ENCODE measurements at places on chromosomes 16 and 17. TPM values are rescaled to one million over a fixed set of nuclear protein-coding genes. Genes with fewer than 3 reads are reported as not detected.
A peak's percentile ranks its signal among the peaks of the same experiment; 100 is the strongest.

DNA sequence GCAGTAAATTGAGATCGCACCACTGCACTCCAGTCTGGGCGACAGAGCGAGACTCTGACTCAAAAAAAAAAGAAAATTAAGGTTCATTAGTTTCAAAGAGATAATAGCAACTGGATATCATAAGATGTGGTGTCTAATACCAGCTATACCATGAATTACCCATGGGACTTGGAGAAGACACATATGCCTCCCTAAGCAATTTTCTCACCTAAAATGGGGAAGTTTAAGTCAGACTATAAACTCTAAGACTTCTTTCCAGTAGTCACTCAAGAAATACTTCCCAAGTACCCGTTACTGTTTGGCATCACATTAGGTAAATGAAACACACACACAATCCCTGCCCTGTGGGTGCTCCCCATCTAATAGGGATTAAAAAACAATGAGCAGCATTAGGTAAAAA lies 22.6 kb downstream of the SMURF2 start:
- no peak for DNase-seq

- DNase-seq, result no peak
Observed at GRCh38 chr17:82152556-82153294, 54.7 kb upstream of the FASN start.

DNA sequence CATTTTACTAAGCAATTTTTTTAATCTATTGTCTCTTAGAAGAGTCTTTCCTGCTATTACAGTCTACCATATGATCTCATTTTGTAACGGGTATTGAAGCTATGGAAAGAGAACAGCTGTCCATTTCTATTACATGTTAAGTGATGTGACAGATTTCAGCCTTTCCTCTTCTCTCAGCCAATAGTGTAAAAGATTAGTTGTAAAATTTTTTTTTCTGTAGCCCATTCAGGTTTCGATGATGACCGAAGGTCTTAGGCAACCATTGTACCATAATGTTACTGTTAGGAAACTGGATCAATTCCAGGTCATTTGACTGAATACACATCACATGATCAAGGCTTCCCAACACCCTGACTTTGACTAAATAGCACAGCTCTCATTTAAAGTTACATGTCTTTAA lies 147.6 kb upstream of the HLF start:
- no peak for DNase-seq

DNA sequence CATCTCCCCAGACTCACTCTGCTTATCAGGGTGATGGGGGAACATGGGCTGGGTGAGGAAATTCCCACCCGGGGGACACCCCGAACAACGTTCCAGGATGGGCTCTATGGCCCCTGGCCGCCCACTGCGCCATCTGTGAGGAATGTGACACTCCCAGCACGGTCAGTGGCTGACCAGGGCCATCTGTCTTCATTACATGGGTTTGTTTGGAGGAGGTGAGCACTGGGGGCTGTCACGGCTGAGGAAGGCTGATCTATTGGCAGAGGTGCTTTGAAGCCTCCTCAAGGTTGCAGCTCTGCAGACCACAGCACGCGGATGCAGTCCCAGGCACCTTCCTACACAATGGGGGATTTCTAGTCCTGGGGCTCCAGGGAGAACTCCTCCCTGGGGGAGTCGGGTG lies 214.1 kb upstream of the FOXF1 start:
- DNase-seq, result no peak

GRCh38 chr16:77574867-77575624 lies 140.2 kb upstream of the ADAMTS18 start:
- no peak for DNase-seq

- no peak for DNase-seq
Observed at GRCh38 chr16:89949756-89950155, 1.2 kb downstream of the DEF8 start.

DNA sequence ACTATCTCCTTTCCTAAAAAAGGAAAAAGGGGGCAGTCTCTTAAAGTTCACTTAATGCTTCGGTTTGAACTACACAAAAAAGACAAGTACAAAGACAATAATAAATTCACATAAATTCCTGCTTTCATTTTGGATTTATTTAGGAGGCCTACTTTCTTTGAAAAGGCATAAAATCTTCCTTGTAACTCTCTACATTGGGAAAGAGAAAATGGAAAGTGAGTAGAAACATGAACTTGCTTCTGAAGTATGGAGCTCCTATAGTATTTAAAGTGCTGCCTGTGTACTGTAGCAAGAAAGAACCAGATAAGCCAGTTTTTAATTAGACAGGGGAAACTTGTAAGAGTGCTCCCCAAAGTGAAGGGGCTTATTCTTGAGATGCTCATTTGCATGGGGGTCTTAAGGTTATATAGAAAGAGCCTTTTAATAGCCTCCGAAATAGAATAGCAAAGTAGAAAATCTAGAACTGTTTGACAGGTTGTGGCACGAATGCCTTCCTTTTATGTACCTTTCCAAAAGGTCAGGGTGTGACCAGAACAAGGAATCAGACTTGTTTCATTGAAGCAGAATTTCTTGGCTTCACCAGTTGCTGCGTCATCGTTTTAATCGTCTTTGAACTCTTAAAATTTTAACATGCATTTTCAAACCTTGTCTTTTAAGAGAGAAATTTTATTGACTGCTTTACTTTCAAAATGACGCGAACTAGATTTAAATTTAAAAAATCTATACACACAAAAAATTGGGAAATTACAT lies 12.9 kb downstream of the GAN start:
- no peak for DNase-seq

- DNase-seq, result no peak
Observed at GRCh38 chr17:57349541-57350247, 93.4 kb downstream of the MSI2 start.

GPT2 gene
- total RNA-seq, result 18.4 TPM

UBN1 gene
- 17.2 TPM for total RNA-seq

- no peak for DNase-seq
Observed at GRCh38 chr16:12461201-12461600, 342.5 kb downstream of the CPPED1 start.

EPOP gene
- total RNA-seq, result 0.98 TPM

DNA sequence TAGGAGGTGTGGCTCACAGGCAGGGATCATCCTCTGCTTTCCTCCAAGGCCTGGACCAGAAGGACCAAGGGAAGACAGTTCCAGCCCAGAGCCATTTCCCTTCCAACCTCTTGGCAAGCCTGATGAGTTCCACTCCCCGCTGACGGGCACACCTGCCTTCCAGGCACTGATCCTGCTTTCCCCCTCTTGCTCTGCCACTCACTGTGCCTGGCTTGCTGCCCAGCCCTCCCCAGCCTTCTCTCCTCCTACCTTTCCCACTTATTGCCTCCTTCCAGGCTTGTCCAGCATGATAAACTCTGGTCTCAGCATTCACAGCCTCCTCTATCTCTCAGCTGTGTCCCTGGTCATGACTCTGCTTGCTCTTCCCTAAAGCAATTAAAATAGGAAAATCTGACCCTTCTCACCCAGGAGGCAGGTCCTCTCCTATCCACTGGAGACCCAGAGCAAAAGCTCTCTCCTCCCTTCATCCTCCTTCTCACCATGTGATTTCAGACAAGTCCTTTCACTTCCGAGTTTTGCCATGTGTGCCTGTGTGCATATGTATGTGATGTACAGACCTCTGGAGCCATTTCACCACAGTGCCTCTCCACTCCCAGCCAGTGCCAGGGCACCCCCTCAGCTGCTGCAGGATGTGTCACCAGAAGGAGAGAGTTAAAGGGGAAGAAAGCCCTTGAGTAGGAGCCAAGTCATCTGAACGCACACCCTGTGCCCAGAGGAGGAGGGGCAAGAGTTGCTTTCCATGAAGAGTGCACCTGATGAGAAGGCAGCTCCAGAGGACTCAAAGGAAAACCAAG lies 13.4 kb upstream of the TMEM170A start:
- no peak for DNase-seq

NT5M gene
- total RNA-seq, result 3.2 TPM

IL4R gene
- total RNA-seq, result 64.1 TPM

DNA sequence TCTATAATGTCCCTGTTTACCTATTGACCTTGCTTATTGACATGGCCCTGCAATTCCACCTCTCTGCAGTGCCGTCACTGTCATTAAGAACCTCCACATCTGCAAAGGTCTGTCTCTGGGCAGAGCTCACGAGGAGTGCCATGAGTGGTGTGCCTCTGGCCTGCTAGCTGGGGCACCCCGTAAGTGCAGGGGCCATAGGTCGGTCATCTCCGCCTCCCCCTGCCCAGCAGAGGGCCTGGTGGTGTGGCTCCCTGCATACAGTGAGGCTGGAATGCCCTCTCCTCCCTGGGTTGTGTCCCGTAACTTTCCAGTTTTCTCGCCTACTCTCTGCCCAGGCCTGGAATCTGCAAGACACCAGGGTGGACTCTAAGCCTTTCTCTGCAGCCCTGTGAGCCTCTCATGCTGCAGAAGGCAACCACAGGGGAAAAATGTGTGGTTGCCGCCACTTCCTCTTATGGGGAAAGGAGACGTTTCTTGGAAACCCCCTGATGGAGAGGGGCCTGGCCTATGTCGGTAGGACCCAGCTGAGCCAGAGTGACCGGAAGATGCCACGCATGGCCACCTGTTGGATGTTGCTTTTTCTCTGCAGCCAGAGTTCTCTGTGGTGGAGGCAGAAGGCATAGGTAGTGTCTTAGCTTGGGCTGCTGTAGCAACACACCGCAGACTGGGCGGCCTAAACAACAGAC lies 2.7 kb upstream of the SNX20 start:
- no peak for DNase-seq

DNA sequence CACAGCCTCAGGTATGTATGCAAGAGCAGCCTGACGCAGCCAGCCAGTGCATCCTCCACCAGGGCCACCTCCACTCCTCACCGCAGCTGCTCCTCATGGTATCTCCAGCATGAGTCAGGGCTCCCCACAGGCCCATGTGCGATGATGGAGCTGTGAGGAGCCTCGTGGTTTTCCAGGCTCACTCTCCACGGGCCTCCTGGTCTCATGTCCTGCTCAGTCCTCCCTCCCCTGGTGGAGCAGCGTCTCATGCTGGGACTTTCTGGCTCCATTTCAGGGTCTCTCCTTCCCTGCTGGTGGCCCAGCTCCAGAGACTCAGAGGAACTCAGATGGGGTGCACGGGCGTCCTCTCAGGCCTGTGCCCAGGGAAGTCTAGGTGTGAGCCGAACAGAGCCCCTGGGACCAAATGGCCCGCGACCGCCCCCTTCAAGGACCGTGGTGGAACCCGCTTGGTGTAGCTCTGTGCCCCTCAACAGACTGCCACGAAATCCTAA lies 70.4 kb downstream of the METRNL start:
- no peak for DNase-seq

SDK2 gene
- 1.7 TPM for total RNA-seq

DNA sequence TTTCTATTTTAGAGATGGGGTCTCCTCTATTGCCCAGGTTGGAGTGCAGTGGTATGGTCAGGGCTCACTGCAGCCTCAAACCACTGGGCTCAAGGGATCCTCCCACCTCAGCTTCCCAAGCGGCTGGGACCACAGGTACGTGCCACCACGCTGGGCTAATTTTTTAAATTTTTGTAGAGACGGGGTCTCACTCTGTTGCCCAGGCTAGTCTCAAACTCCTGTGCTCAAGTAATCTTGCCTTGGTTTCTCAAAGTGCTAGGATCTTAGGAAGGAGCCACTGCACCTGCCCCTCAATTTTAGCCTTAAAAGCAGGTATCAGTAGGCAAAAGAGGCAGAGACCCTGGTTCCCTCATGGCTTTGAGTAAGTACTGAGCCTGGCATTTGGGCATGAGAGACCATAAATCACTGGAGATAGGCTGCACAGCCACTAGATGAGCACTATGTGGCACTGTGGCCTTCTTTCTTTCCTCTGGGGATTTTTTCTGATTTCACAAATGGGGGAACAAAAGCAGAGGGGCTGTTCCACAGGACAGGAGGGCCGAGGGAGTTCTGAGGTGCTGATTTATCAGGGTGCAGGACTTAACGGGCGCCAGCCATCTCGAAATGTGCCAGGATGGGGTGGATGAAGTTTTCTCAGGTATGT lies 82.2 kb downstream of the PLXDC1 start:
- no peak for DNase-seq

DNA sequence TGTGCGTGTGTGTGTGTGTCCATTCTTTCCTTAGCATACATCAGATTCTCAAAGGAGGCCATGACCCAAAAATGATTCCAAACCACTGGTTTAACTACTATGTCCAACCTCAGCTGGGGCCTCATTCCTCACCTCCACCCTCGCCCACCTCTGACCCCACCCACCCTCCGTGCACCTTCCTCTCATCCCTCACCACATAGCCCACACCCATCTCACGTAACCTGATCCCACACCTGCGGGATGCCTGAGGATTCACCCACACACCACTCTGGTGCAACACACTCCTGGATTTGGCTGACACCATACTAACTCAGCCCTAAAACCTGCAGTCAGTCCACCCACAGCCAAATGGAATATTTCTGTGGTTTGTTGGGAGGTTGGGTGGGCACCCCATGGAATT lies 3.3 kb upstream of the CSNK2A2 start:
- DNase-seq, result no peak

HOXB13 gene
- 5.4 TPM for total RNA-seq

DNA sequence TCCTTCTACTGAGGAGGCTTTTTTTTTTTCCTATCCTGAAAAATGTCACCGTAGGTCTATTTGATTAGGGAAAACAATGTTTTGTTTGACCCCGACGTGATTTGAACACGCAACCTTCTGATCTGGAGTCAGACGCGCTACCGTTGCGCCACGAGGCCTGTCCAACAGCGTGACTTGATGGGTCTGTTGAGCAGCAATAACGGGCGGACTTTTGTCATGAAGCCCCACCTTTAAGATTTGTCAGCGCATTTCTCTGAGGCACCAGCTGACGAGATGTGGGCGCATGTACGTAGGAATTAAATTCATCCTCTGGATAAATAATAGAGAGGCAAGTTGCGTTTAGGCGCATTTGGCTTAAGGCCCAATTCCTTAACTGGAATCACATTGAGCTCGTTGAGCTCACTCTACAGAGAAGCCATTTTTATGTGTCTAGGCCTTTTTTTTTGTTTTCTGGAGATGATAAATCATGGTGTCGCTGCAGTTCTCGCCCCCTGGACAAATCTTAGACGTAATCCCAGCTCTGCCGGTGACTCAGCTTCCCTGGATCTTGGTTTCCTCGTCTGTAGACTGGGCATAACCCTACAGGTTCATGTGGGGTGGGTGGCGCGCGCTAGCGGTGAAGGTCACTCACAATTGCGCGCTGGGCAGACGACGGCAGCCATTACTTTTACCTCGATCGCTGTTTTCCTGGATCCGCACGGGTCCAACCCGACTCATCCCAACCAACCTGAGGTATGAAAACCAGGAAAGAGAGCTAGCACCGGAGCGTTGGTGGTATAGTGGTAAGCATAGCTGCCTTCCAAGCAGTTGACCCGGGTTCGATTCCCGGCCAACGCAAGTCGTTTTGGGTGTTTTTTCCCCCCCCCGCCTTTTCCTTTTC lies 10.6 kb upstream of the AURKB start:
- peak; percentile 98 for DNase-seq

DNA sequence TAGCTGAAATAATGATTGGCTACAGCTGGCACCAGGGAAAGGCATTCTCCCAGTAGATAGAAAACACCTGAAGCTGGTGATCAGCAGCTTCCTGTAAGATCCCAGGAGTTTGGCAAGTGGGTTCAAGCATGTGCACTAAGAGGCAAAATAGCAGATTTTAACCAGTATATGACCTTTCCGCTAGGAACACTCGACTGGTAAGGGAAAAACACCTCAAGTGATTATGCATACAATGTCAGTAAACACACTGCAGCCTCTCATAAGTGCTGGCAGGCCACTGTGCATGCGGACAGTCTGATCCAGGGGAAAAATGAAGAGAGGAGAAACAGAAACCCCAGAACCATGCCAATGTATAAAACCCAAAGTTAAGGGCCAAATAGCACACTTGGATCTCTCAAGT lies 49.0 kb upstream of the HLF start:
- no peak for DNase-seq

- DNase-seq, result no peak
Observed at GRCh38 chr16:74451951-74452758, 30.9 kb upstream of the CLEC18B start.

Measured in vagina (tissue), 2 donors.